Spleen (tissue), 13 donors: ENCODE measurements at places on chromosomes 1 and 21. TPM values are rescaled to one million over a fixed set of nuclear protein-coding genes. Genes with fewer than 3 reads are reported as not detected.

GRCh38 chr1:204568576-204569315 lies 52.5 kb downstream of the MDM4 start:
- H3K27me3 ChIP-seq, result no peaks in the 10 kb centered on the region
- peaks cover 20% of the 10 kb centered on the region for H3K4me1 ChIP-seq
- H3K36me3 ChIP-seq, result no peaks in the 10 kb centered on the region
- H3K27ac ChIP-seq, result no peak overlapping the region
- no peak overlapping the region for H3K4me3 ChIP-seq

- no peak overlapping the region for H3K27ac ChIP-seq
- no peaks in the 10 kb centered on the region for H3K4me1 ChIP-seq
- no peaks in the 10 kb centered on the region for H3K27me3 ChIP-seq
- no peak for DNase-seq
- H3K4me3 ChIP-seq, result no peak overlapping the region
These were observed 423.9 kb downstream of the PTBP2 start for GRCh38 chr1:97145321-97145956.

DNA sequence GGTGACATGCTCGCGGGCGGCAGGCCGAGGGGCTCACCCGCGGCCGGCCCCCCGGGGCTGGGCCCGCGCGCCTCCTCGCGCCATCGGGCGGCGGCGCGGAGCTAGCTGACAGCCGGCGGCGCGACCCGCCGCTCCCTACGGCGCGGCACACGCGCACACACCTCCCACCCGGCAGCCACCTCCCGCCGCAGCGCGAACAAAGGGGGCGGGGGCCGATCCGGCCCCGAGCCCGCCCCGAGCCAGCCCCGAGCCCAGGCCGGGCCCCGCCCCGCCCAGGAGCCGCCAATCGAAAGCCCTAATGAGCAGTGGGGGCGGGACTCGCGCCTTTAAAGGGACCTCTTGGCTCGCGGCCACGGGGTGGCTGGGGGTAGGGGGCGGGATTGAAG lies at the start of gene KIF21B:
Gene KIF21B (minus strand): TSS at position 198 of the 386 bp plus-strand sequence. CDS start 331 bp downstream, outside the sequence.
- H3K27ac ChIP-seq, result peak within 1 kb of the TSS; percentile 90
- H3K27me3 ChIP-seq, result no peaks in the 10 kb centered on the region
- peaks cover 96% of the 10 kb centered on the region for H3K4me1 ChIP-seq
- DNase-seq, result peak; percentile 98
- peak within 1 kb of the TSS; percentile 79 for H3K4me3 ChIP-seq

GRCh38 chr1:44338136-44338535 lies 16.9 kb downstream of the ERI3 start:
- H3K36me3 ChIP-seq, result peaks cover 28% of the 10 kb centered on the region
- H3K4me1 ChIP-seq, result no peaks in the 10 kb centered on the region
- H3K27me3 ChIP-seq, result no peaks in the 10 kb centered on the region
- no peak overlapping the region for H3K27ac ChIP-seq
- H3K4me3 ChIP-seq, result no peak overlapping the region

DNA sequence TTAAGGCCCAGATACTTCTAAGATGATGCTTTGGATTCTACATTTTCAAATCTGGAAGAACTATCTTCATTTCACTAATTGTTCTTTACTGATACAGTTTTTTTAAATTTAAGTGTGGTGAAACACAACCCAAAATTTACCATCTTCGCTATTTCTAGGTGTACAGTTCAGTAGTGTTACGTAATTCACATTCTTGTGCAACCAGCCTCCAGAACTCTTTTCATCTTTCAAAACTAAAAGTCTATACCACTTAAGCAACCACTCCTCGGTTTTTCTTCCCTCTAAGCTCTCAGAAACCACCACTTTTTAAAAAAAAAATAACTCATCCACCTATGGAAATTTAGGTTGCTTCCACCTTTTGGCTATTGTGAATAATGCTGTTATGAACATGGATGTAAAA lies 220.7 kb downstream of the PDE4B start:
- H3K27me3 ChIP-seq, result no peaks in the 10 kb centered on the region
- no peak for DNase-seq
- H3K4me1 ChIP-seq, result no peaks in the 10 kb centered on the region
- H3K4me3 ChIP-seq, result no peak overlapping the region
- H3K36me3 ChIP-seq, result no peaks in the 10 kb centered on the region
- H3K27ac ChIP-seq, result no peak overlapping the region

GRCh38 chr1:85952460-85952859 lies 204.1 kb downstream of the COL24A1 start:
- H3K27ac ChIP-seq, result no peak overlapping the region
- H3K4me3 ChIP-seq, result no peak overlapping the region
- H3K27me3 ChIP-seq, result no peaks in the 10 kb centered on the region

DNA sequence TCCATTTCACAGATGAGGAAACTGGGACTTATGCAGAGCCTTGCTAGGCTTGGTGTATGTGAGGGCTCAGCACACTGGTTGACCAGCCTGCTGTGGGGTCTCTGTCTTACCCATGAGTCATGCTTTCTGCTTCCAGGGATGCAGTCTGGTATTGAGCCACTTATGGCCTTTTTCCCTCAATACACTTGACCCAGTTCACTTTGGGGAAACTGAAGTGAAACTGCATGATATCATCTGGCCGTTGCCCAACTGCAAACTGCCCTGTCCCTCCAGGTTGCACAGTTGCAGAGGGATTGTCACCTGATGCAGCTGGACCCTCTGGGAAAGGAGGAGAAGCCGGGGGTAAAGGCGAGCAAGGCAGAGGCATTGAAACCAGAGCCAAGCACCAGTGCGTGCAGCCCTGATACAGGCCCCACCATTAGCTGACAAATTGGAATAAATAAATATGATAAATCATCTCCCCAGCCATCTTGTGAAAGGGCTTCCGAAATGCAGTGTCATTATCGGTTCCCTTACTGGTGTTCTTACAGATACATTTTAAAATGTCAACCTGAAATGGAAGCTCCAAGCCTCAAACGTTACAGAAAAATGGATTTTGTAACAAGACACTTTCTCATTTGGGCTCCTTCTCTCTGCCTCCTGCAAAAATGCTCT lies 39.3 kb upstream of the DUSP10 start:
- H3K36me3 ChIP-seq, result no peaks in the 10 kb centered on the region
- H3K27ac ChIP-seq, result no peak overlapping the region
- no peak overlapping the region for H3K4me3 ChIP-seq
- no peaks in the 10 kb centered on the region for H3K27me3 ChIP-seq

- no peaks in the 10 kb centered on the region for H3K36me3 ChIP-seq
- no peaks in the 10 kb centered on the region for H3K27me3 ChIP-seq
- no peak overlapping the region for H3K4me3 ChIP-seq
- no peaks in the 10 kb centered on the region for H3K4me1 ChIP-seq
- no peak for DNase-seq
- no peak overlapping the region for H3K27ac ChIP-seq
These were observed 18.0 kb upstream of the SLC2A7 start for GRCh38 chr1:9044236-9044635.

GRCh38 chr1:42480921-42481320 lies 17.8 kb downstream of the CCDC30 start:
- peaks cover 28% of the 10 kb centered on the region for H3K36me3 ChIP-seq
- no peak for DNase-seq
- H3K27ac ChIP-seq, result no peak overlapping the region

GRCh38 chr21:16322454-16322853 lies 592.7 kb downstream of the USP25 start:
- no peak overlapping the region for H3K27ac ChIP-seq
- H3K4me3 ChIP-seq, result no peak overlapping the region
- no peaks in the 10 kb centered on the region for H3K36me3 ChIP-seq
- H3K4me1 ChIP-seq, result no peaks in the 10 kb centered on the region
- DNase-seq, result no peak

DNA sequence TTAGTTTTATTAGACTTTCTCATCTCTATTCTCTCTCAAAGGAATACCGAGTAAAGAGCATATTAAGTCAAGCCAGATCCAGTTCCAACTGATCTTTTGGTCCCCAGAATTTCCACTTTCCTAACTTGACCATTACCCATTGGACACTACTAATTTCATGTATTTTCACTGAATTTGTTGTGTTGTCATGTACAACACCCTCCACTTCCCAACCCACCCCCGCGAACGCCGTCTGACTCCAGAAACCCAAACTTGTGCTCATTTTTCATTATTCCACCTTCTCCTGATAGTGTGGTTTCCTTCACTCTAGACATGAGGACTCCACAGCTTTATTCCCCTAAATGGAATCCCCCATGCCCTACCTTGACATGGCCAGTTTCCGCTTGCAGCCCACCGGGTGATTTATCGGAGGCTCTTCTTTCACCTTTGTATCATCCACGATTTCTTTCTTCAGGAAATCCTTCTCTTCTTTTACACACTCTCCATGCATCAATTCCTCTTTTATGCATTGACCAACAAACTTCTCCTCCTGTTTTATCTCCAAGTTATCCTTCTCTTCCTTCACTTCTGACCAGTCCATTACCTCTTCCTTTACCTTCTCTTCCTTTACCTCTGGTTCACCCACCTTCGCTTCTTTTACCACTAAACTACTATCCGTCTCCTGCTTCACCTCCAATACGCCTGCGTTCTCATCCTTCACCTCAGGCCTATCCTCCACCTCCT lies 805 bp downstream of the ZNHIT6 start:
- no peak for DNase-seq
- peak overlapping the region; percentile 85 for H3K27ac ChIP-seq
- H3K27me3 ChIP-seq, result no peaks in the 10 kb centered on the region
- H3K36me3 ChIP-seq, result peaks cover 18% of the 10 kb centered on the region

DNA sequence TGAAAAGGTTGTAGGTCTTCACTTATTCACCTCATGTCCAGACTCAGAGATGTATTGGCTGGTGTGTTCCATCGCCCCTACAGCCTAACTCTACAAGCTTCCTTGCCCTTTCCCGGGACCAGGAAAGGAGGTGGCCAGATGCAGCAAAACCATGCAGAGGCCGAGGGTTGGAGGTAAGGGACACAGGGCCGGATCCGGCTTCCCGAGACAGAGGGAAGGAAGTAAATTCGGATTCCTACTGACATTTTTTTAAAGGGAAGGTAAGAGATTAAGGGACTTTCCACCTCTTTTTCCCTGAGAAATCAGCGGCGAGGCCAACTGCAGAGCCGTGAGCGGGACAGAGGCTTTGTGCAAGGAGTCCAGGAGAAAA lies 12.7 kb downstream of the EPHA10 start:
- peak overlapping the region; percentile 13 for H3K4me3 ChIP-seq
- H3K36me3 ChIP-seq, result no peaks in the 10 kb centered on the region
- H3K27ac ChIP-seq, result no peak overlapping the region
- peaks cover 21% of the 10 kb centered on the region for H3K4me1 ChIP-seq

- no peaks in the 10 kb centered on the region for H3K27me3 ChIP-seq
- H3K4me1 ChIP-seq, result no peaks in the 10 kb centered on the region
These were observed 2133.0 kb downstream of the NCAM2 start for GRCh38 chr21:23131177-23131576.

DNA sequence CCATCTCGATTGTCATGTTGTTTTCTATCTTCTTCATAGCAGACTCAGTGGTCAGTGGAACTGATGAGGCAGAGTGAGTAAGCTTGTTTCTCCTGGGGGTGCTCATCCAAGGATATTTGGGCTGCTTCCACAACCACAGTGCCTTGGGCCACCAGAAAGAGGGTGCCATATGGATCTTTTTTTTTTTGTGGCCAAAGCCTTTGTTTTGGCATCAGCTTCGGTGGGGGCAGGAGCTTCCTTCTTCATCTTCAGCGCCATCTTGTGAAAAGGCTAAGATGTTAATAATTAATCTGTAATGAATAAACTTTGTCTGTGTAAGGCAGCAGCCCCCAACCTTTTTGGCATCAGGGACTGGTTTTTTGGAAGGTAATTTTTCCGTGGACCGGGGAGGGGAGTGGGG lies 6.6 kb upstream of the PLPP3 start:
- H3K4me1 ChIP-seq, result peaks cover 9% of the 10 kb centered on the region
- no peak overlapping the region for H3K4me3 ChIP-seq
- no peak overlapping the region for H3K27ac ChIP-seq
- H3K27me3 ChIP-seq, result no peaks in the 10 kb centered on the region
- no peak for DNase-seq

DNA sequence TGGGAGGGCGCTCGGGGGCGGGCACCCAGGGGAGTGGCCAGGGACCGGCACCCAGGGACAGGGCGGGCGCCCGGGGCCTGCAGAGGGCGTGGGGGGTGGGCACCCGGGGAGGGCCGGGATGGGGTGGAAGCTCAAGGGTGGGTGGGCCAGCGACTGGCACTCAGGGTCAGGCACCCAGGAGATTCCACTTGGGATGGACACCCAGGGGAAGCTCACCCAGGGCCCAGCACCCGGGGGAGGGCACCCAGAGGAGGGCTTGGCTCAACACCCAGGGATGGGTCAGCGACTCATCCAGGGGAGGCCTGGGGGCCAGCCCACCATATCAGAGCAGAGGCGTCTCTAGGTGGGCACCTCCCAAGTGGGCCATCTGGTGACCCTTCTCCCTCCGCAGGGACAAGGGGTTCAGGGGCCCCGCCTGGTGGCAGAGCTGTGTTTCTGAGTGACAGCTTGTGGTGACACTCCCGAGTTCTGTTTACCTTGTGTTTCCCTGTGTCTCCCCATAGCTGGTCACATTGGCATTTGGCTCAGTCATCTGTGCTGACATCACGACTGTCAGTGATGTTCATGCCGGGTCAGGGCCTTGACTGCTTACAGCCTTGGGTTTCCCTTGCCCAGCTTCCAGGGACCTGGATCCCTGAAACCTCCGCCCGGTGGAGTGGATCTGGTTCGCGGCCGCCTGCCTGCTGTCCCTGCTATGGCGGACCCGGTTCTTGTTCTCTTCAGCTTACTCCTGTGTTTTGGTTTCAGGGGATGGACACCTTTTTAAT lies 749 bp downstream of the IBA57 start:
- H3K27me3 ChIP-seq, result no peaks in the 10 kb centered on the region
- H3K36me3 ChIP-seq, result no peaks in the 10 kb centered on the region
- peaks cover 80% of the 10 kb centered on the region for H3K4me1 ChIP-seq
- peak overlapping the region; percentile 99 for H3K27ac ChIP-seq
- peak; percentile 91 for DNase-seq

- no peak for DNase-seq
- no peak overlapping the region for H3K27ac ChIP-seq
- H3K4me1 ChIP-seq, result no peaks in the 10 kb centered on the region
- no peak overlapping the region for H3K4me3 ChIP-seq
- no peaks in the 10 kb centered on the region for H3K36me3 ChIP-seq
These were observed 22.1 kb upstream of the SSX2IP start for GRCh38 chr1:84712276-84712874.

DNA sequence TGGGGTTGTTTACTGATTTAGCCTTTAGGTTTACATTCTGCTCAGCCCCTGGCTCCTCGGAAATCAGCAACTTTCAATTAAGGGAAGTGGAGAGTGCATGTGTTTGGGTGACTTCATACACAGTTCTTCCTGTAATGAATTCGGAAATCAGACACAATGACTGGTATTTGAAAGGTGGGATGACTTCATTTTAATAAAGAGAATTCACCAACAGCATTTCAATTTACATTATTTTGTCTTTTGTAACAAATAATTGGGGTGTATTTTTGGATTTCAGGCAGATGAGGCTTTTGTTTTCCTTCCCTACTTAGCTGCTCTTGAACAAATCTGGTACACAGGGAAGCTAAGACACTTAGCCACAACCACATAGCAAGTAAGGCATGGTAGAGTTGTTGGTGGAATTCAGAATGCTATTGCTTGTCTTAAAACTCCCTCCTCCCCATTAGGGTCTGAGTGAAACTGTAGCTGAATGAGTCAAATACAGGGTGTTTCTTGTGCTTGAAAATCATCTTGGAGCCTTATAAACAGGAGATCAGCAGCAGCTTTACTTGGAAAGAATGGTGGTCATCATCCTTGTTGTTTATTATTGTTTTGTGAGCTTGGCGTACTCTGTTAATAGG lies 917 bp downstream of the STX12 start:
- H3K4me1 ChIP-seq, result peaks cover 25% of the 10 kb centered on the region
- no peak for DNase-seq
- H3K36me3 ChIP-seq, result peaks cover 38% of the 10 kb centered on the region
- H3K27me3 ChIP-seq, result no peaks in the 10 kb centered on the region

CCDC27 gene
- not detected for total RNA-seq

RIPPLY3 gene
- not detected for total RNA-seq

SIK1 gene
- total RNA-seq, result 17.7 TPM

RGS13 gene
- total RNA-seq, result 0.09 TPM
